ENCODE measurements at places on chromosomes 2 and 18.

DNA sequence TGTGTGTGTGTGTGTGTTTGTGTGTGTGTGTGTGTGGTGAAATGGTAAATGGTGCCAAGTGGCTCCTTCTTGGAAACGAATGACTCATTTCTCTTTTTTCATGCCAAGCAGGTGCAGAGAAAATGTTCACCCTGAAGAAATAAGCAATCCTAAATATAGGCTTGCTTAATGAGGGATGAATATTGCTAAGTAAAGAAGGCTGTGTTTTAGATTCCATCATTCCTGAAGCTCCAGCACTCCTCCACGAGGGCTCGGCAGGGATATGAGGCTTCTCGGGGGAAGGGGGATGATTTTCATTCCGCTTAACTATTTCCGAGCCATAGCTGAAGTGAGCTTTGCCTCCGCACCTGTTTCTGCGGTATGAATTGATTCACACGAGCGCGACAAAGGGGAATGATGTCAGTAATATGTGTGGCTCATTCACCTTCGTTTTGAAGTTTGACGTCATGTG, 72.9 kb downstream of the TSN start:
- no peak for DNase-seq

GRCh38 chr18:66510357-66511045, 93.4 kb downstream of the CDH19 start:
- DNase-seq: no peak

DNA sequence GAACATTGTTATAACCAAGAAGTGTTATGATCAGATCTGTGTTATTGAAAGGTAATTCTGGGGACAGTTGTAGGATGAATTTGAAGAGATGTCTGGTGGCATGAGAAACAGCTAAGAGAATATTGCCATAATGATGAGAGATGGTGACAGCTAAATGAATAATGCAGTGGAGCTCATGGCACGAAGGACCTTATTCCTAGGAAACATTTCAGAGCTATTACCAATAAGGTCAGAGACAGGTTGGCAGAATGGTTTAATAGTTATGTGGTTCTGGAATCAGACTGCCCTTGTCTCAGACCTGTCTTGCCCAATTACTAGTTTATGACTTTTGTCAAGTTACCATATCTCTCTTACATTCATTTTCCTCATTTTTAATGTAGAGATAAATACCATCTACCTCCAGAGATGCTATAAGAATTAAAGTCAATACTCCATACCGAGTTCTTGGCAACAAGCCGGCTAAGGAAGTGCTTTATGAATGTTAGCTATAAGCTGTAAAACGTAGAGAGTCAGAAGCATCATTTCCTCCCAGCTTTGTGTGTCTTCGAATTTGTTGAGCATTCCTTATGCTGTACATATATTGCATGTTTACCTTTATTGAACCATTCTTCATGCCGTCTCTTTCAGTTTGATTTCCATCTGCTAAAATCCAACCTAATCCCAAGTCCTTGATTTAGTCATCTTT, 73.6 kb upstream of the COL5A2 start:
- DNase-seq: no peak

GRCh38 chr2:137187216-137187615, 421.9 kb downstream of the THSD7B start:
- no peak for DNase-seq

DNA sequence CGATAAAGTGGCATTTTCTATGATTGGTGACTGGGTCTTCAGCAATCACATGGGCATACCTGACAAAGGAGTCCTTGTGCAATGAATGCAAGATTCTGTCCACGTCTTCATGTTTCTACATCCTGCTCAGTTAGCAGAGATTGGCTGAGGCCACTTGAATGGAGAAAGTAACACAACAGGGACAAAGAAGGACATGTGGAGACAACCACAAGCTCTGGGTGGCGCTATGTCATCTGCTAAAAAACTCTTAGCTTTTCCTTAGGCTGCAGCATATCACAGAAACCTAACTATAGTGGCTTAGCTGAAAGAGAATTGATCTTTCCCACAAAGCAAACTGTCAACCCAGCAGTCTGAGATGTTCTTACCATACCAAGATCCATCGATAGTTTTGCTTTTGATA, 1109.7 kb downstream of the SOCS6 start:
- no peak for DNase-seq

GRCh38 chr2:151727593-151728552, 6.4 kb downstream of the NEB start:
- no peak for DNase-seq

DNA sequence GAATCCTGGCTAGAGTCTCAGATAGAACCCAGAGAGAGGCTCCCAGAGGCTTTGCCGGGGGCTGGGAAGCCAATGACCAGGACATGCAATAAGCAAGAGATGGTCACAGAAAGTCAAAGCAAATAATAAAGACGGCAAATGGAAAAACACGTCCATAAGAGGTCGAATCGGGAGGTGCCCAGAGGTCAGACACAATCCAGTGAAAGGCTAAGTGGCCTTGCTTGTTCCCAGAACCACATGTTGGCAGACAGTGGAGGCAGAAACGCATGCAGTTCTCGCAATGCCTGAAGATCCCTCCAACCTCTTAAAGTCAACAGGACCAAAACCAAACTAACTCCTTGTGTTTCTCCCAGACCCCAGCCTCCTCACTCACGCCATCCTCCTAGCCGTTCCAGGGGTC, 3.0 kb downstream of the CYB5A start:
- no peak for DNase-seq

- DNase-seq: no peak
Measured at GRCh38 chr2:82089518-82089917, 1785.0 kb upstream of the LRRTM1 start.

DNA sequence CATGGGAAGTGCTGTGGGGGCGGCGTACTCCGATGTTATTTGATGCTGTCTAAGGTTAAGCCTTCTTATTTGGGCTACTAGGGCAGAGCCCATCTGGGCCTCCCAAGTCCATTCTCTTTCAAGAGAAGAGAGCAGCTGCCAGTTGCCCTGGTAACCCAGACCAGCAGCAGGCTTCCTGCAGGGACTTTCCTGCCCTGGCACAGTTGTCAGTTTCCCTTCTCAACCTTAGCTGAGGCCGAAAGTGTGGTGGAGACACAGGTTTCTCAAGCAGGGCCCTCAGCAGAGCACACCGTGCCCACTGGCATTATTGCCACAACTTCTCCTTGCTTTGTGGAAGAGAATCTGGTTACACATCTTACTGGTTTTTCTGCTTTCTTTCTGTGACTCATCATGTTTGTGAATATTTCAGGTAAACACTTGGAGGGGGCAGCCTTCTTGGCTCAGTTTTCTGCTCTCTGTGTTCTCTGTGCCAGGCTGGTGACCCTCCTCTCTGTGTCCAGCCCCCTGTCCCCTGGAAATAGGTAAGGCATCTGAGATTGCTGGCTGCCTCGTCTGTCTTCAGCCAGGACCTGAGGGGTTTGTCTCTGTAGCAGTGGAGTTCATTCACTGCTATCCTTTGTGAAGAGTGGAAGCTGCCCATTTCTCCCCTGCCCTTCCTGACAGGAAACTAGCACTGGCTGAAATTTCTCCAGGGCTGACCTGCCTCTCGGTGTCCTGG, 111.0 kb downstream of the B3GNT2 start:
- no peak for DNase-seq

- DNase-seq: no peak
Measured at GRCh38 chr2:3184167-3184566, 193.5 kb downstream of the EIPR1 start.

DNA sequence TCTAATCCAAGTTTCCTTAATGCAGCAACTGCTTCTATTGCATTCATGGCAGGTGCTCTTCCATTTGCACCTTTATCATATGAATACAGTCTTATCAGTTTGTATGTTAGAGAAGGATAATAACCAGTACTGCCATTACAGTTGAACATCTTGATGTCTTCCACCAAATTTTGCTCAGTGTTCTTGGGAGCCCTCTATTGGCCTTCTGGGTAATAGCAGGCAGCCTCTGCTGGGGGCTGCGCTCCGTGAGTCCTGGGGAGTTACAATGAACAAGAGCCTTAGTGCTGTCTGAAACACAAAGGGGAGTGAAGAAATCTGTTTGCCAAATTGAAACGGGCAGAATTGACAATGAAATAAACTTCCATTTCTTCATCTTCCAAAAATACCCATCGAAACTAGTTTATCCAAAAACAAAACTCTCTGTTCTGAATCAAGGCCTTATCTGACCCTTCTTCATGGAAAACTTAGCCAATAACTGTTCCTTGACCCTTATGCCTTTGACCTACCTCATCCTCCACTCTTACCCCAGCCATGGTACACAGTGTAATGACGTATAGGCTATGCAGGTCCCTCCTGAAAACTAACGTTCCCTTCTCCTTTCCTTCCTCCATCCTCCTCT, 79.9 kb downstream of the ALK start:
- no peak for DNase-seq

- DNase-seq: no peak
Measured at GRCh38 chr2:132390076-132390475, 26.5 kb upstream of the GPR39 start.

DNA sequence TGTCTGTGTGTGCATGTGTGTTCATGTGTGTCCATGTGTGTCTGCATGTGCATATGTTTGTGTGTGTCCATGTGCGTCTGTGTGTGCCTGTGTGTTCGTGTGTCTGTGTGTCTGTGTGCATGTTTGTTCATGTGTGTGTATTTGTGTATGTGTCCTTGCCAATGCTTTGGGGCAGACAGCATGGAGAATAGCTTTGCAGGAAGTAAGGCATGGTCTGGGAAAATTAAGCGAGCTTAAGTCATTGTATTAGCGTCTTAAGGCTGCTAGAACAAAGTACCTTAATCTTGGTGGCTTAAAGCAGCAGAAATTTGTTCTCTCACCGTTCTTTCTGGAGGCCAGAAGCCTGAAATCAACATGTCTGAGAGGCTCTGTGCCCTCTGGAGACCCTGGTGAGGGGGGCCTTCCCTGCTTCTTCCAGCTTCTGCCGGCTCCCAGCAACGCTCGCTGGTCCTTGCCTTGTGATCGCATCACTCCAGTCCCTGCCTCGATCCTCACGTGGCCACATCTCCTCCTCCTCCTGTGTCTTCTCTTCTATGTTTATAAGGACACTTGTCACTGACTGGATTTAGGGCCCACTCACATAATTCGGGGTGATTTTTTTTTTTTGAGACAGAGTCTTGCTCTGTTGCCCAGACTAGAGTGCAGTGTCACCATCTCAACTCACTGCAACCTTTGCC, 3.8 kb downstream of the NEU2 start:
- no peak for DNase-seq

DNA sequence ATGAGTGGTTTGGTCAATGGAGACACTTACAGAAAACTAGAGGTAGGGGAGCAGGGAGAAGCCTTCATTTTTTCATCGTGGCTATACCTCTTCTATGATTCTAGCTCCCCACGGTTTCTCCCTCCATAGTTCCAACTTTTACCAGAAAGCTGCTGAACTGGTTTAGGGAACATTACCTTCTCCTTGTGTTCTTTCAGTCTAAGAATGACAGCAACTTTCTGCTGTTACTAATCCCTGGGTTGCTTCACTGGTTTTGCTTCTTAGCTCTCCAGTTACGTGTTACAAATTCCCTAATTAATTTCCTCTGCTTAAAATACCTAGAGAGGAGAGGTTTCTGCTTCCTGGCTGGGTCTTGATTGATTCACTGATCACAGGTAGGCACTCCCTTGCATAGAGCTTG, 499.9 kb downstream of the SLC4A3 start:
- DNase-seq: no peak

GRCh38 chr2:196171248-196171871, at the start of gene STK17B:
STK17B (minus strand) TSS chr2:196171578; CDS start chr2:196163383, 8,195 bp downstream.
- DNase-seq: peak; percentile 96

- no peak for DNase-seq
Measured at GRCh38 chr2:24507549-24507948, 16.5 kb downstream of the NCOA1 start.

DNA sequence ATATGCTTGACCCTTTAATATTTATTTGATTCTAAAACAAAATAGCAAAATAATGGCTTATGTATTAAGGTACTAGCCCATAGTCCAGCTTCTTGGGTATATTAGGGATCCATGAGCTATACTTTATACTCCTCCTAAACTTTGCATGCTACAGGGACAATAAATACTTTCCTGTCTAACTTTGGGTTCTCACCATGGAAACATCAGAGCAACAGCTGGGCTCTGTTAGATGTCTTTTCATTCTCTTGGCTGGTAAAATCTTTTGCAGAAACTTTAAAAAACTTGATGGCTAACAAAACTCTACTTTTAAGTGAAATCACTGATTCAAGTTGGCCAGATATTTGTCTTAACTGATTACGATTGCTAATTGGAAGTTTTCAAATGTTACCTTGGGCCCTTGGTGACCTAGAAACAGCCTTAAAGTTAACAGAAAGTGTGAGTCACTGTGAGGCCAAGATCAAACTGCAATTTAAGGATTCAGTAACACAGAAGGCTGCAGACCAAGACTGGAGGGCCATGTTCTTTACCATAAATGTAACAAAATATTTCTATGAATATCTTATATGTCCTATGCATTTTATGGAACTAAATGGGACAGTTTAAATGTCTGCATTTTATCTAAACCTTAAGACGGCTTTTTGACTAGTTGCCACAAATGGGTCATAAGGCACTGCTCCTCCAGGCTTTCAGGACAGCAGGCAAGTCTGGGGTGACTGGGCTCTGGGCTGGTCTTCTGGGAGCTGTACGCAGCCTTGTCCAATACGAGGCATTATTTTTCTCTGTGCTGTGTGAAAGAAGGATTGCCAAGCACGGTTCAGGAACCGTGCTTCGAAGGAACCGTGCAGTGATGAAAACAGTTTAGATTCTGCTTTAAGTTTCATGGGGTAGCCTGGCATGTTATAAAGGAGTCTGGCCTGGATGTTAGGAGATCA, 188.5 kb downstream of the TPGS2 start:
- DNase-seq: no peak

DNA sequence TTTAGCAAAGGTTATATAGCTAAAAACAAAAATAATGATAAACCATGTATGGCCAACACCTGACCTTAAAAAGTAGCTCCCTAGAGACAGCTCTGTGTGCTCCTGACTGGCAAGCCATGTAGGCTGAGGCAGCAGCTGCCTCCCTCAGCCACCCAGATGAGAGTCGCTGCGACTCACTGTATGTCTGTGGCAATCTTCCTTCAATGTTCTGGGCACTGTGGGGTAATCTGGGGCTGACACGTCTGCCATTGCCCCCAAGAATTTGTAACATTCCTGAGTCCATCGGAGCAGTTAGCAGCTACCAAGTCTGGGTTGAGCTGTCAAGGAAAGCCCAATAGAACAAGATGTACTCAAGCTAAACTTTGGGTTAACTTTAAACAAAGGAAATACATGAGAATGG, 106.4 kb upstream of the DAPL1 start:
- DNase-seq: no peak

Data from stimulated activated CD4-positive, alpha-beta T cell treated with anti-CD3 and anti-CD28 coated beads, Interleukin-15, amount 100 ng/mL, for 1 hour (primary cell).